ENCODE measurements at places on chromosomes 6 and 20.

DNA sequence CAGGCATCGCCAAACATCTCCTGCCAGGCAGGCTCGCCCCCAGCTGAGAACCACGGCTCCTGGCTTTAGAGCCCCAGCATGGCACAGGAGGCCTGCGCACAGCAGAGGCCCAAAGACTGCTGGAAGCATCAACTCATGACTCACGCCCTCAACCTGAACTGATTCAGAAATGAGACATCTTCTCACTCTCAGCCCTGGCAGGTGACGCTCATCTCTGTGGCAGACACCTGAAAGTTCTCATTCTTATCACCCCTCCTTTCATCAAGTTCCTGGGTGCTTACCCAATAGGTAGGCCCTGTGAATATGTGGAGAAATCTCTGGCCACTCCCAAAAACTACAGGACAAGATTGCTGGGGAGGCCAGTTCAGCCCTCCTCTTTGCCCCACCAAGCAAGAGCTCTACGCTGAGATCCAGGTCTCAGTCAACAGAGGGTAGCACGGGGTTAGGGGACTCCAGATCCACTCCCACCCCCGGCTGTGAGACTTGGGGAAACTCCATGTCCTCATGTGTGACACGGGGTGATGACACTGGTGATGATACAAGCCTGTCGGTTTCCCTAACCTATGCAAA lies 11.3 kb downstream of the NFATC2 start:
- DNase-seq = no peak

DNA sequence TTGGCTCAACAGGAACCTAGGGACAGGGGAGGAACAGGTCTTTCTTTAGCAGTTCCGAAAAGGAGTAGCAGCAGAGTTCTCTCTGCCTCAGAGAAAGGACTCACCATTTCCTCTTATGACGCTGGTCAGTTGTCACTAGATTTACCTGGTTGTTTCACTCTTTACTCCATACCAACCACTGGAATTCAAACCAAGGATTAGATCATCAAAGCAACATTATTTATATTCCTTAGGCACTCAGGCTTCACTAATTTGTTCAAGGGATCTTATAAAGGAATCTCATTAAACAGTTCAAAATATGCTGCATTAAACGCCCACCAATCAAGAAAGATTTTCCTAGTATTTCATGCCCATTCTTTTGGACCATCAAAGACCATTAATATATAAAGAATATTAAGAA lies 1129.5 kb upstream of the MAP3K7 start:
- no peak for DNase-seq

- DNase-seq = peak; percentile 34
Observed at GRCh38 chr6:150767571-150768018, 97.9 kb upstream of the MTHFD1L start.

- DNase-seq = peak; percentile 18
Observed at GRCh38 chr6:40356242-40356910, 230.8 kb downstream of the LRFN2 start.

Data from AG20443 (cell line).